SK-N-SH treated with all-trans-retinoic acid at 6 μM for 48 hours (cell line): ENCODE measurements at places on chromosomes 5 and 9.
A peak's percentile ranks its signal among the peaks of the same experiment; 100 is the strongest.

DNA sequence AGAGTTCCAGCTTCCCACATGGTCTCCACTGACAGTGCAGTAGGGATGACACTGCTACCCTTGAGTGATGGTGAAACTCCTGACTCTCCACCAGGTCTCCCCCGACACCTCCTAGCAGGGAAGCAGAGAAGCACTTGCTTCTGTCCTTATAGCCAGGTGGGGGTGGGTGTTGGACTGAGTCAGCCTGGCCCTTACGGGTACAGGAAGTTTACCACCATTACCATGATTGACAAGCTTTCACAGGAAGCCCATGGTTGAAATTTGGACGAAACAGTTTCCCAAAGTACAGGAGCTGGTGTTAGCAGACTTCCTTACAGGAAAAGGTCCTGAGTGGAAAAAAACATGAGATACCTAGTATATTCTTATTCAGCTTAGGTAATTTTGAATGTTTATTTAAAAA, 3.1 kb upstream of the FBXL7 start:
- no peak for ATAC-seq

DNA sequence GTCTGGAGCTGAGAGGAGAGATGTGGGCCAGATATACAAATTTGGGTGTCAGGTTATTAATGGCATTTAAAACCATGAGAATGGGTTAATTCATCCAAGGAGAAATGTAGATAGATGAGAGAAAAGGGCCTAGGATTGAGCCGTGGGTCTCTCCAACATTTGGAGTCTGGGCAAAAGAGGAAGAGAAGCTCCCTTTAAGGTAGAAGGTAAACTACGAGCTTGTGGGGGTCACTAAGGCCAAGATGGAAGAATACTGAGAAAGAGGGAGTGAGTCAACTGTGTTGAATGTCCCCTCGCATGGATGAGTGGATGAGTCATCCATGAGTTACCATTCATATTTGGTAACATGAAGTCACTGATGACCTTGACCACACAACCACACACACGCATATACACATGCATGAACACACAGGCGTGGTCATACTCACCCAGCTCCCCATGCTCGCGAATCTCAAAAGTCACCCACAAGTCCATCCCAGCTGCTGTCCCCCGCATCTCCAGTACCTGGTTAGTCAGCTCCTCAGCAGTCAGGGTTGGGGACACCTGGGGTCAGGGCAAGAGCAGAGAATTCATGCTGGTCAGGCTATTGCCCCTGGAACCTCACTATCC, 6.8 kb upstream of the FCHSD1 start:
- peak; percentile 44; the same call in 2 of the 3 replicates for ATAC-seq

GRCh38 chr9:124291801-124292396, 34.1 kb downstream of the NEK6 start:
- ATAC-seq = no peak

DNA sequence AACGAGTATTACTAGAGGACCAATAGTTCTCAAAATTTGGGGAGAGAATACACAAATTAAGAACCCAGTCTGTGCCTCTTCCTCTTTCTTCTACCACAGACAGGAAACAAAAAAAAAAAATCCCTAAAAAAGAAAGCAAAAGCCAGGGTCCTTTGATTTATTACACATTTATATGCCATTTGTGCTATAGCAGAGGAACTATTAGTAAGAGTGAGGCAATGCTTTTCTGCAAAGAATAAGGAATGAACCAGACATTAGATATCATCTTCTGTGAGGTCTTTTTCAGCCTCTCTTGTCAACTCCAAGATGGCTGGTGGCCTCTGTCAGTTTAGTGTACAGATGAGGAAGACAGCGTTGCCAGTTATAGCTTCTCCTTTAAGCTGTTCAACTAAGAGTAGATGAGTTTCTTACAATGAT, 127.6 kb downstream of the RFX3 start:
- ATAC-seq = no peak

GRCh38 chr9:90943341-90943740, 141.7 kb downstream of the SYK start:
- no peak for ATAC-seq

- ATAC-seq = no peak
These were observed 315.2 kb upstream of the PAPPA start for GRCh38 chr9:115838417-115838816.

- no peak for ATAC-seq
These were observed 208.6 kb downstream of the TSSK1B start for GRCh38 chr5:113226116-113226736.

DNA sequence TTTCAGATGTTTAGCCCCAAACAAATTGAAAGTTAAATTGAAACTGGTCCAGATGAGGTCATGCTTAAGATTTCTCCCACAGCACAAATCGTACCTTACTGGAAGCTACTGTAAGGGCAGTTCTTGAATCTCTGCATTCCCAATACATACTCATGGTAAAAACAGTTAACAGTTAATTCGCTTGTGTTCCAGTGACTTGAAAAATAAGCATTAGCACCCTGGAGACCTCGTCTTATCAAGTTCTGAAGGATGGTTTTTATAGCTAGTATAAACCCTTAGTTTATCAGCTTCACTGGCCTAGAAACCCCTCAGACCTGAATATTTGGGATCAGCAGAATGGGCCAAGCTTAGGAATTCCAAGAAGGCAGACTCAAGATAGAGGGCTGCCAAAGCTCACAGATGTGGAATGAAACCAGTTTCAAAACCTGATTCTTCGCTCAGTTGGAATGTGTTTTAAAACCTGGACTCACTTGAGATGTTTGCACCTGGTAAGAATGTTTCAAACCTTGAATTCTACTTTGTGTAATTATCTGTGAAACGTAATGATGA, 103.6 kb downstream of the C9orf152 start:
- peak; percentile 51 for ATAC-seq

GRCh38 chr5:53908757-53909156, 348.3 kb downstream of the NDUFS4 start:
- ATAC-seq = no peak

- 0 out of 3 replicates have a peak, but pooled peaks have one; percentile 4 for ATAC-seq
These were observed 1.8 kb downstream of the RNF130 start for GRCh38 chr5:180069589-180070247.

- peak; percentile 58 for ATAC-seq
These were observed 352.4 kb upstream of the ACTBL2 start for GRCh38 chr5:57834829-57835608.

- ATAC-seq = no peak
These were observed 171.4 kb downstream of the SH3GL2 start for GRCh38 chr9:17750269-17750668.

- no peak for ATAC-seq
These were observed 233.3 kb upstream of the ADAMTS16 start for GRCh38 chr5:4906786-4907185.

DNA sequence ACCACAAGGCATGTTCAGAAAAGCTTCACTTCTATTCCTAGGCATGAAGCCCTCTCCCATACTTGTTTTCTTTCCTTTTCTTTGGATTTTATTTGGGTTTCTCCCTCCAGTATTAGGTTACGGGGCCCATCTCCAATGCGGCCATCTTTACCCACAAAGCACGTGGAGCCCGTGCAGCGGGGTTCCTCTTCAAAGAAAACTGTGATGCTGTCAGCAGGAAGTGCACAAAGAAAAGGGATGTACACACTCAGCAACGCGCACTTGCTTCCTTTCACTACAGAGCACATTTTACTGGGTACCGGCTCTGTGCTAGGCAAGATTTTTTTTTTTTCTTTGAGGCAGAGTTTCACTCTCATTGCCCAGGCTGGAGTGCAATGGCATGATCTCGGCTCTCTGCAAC, 106.6 kb downstream of the COL23A1 start:
- ATAC-seq = no peak

GRCh38 chr9:76296561-76297310, 97.5 kb downstream of the RFK start:
- no peak for ATAC-seq

GRCh38 chr5:112257976-112258375, 161.1 kb downstream of the EPB41L4A start:
- ATAC-seq = no peak

GRCh38 chr5:24816206-24816605, 171.4 kb upstream of the CDH10 start:
- no peak for ATAC-seq

DNA sequence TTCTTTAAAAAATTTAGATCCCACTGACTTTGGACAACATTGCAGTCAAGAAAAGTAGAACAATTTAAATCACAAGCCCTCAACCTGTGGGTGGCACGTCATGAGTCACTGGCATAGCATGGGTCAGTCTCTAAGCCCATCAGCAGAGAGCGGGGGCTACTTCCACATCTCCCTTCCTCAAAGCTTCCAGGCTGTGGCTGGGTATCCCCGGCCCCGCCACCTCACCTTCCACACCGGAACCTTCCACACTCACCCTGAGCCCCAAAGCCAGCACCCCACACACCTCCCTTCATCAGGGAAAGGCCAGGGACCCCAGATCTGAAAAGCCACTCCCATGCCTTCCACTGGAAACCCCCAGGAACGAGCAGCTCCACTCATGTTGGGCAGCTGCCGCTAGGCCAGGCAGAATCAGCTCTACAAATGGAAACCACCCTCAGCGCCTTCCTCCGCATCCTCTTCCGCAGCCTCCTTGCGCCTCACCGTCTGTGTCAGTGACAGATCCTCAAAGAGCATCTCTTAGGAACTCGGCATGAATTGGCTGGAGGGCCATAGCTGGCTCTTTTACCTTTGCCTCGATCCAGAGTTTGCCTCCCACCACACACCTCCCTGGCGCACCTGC, 156.5 kb downstream of the ERCC6L2 start:
- ATAC-seq = no peak

- ATAC-seq = no peak
These were observed 120.0 kb downstream of the TRIO start for GRCh38 chr5:14263113-14263512.

DNA sequence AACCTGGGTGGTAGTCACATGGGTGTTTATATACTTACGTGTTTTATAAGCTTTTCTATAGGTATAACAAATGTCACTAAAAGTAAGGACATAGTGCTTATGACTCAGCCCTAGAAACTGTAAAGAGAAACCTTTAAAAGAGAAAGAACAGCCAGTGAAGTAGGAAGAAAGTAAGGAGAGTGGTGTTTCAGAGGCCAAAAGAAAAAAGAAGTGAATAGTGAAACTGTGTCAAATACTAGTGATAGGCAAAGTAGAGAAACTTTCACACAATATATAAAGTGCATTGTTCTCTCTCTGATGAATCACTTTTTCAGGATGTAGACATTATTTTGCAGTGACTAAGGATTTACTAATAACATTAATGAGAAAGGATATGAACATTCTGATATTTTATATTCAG, 74.2 kb upstream of the SUSD1 start:
- ATAC-seq = peak; percentile 70

DNA sequence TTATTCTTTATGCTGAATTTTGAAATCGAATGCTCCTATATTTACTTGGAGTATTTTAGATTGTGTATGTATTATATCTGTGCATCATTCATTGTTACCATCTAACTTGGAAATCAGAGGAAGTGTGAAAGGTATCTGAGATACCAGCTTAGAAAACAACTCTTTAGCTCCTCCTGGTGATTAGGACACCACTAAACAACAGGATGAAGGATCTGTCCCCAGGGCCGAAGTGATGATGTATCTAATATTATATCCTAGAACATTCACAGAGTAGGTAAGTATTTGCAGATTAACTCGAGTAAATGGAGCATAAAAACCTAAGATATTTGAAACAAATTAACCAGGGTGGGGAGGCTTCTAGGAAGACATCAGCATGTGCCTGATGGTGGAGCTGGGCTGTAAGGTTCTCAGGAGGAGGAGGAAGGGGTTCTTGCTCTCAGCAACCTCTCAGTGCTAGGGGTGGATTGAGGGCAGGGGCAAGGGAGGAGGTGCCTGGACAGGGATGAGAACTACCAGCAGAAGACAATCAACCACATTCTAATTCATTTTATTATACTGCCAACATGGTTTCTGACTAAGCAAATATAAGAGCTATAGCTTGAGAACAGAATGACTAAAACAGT, 2.6 kb upstream of the NFIL3 start:
- ATAC-seq = peak; percentile 35

DNA sequence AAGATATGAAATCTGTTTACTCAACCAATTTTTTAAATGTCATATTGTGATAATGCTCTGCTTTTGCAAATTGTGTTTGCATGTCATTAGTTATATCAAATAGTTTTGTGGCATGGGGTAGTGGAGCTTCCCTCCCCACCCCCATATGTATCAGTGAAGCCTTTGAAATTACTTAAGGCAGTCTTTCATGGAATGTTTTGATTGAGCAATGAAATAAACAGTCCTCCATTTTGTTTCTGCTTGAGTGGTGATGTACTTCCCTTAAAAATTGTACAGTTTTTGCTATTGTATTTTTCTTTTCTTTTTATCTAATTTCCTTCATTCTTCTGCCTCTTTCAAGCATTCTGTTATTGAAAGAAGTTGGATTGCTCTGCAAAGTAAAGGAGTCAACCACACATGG, 3.5 kb downstream of the SOWAHA start:
- ATAC-seq = no peak

- ATAC-seq = no peak
These were observed at the start of gene LCP2 for GRCh38 chr5:170297589-170298462. LCP2 (minus strand) TSS chr5:170297777; CDS start chr5:170297611, 166 bp downstream.

- no peak for ATAC-seq
These were observed 36.8 kb upstream of the STARD4 start for GRCh38 chr5:111548992-111549649.

- no peak for ATAC-seq
These were observed 395.9 kb downstream of the SEMA5A start for GRCh38 chr5:9149988-9150387.

- no peak for ATAC-seq
These were observed 63.7 kb downstream of the LURAP1L start for GRCh38 chr9:12838546-12838945.

- no peak for ATAC-seq
These were observed 192.2 kb downstream of the YTHDC2 start for GRCh38 chr5:113705657-113706056.

GRCh38 chr5:53319315-53319714, 161.1 kb upstream of the FST start:
- ATAC-seq = no peak

DNA sequence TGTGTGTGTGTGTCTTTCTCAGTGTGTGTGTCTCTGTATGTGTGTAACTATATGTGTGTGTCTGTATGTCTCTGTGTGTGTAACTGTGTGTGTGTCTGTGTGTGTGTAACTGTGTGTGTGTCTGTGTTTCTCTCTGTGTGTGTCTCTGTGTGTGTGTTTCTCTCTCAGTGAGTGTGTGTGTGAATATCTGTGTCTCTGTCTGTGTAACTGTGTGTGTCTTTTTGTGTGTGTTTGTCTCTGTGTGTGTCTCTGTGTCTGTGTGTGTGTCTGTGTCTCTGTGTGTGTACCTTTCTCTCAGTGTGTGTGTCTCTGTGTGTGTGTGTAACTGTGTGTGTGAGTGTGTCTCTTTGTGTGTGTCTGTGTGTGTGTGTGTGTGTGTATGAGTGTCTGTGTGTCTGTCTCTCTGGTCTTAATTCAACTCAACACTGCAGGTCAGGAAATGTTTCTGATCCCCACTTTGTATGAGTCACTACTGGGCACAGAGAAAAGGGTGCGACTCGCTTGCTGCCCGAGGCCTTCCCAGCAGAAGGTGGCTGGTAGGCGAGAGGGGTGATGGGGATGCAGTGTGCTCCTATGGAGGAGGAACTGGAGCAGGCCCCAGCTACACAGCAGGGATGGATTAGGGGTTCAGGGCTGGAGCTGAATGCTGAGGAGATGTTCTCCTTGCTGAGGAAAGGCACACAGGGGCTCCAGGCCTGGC, 52.1 kb downstream of the NSG2 start:
- peak; percentile 66 for ATAC-seq
